ENCODE measurements at places on chromosomes 3 and 15.

- DNase-seq: no peak
Observed at GRCh38 chr3:159832024-159832423, 156.6 kb upstream of the IL12A start.

GRCh38 chr15:33001926-33002325 is 192.6 kb downstream of the FMN1 start:
- no peak for DNase-seq

DNA sequence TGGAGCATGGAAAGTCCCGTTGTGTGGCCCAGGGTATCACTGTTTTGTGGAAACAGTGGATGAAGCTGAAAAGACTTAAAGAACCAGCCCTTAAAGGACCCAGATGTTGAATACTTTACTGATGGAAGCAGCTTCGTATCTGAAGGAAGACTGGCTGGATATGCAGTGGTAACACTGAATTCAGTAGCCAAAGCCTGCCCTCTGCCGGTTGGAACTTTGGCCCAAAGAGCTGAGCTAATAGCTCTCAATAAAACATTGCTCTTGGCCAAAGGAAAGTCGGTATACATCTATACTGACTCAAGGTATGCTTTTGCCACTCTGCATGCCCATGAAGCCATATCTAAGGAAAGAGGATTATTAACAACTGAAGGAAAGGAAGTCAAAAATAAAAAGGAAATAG is 885.4 kb downstream of the PDCD6IP start:
- DNase-seq: no peak

- no peak for DNase-seq
Observed at GRCh38 chr15:90780916-90781315, 63.8 kb downstream of the BLM start.

DNA sequence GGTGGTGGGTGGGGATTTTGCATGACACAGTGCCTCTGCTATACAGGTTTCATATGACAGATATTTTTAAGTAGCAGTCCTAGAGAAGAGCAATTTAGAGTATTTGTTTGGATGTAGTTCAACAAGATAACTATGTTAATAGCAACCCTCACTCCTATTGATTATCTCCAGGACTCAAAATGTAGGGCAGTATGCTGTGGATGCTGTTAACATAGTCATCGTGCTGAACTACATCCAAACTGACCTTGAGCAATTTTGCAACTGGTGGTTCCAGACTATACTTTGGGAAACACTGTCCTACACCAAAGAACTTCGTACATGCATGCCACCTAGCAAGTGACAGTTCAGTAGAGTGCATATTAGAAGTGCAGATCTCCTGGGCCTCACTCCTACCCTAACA is 117.6 kb downstream of the IL5RA start:
- no peak for DNase-seq

- no peak for DNase-seq
Observed at GRCh38 chr15:68029959-68030358, 24.2 kb upstream of the PIAS1 start.
